NCI-H69 (cell line): ENCODE measurements at places on chromosomes 3 and 15.
A peak's percentile ranks its signal among the peaks of the same experiment; 100 is the strongest.

DNA sequence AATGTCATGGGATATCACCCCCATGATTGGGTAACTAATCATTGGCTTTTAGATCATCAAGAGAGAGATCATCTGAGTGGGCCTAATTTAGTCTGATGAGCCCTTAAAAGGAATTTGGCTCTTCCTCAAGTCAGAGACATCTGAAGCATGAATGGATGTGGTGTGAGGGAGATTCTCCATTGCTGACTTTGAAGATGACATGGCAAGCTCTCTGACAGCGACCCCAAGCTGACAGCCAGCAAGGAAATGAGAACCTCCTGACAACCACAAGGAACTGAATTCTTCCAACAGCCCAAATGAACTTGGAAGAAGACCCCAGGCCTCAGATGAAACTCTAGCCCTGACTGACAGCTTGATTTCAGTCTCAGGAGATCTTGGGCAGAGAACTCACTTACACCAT lies 108.4 kb upstream of the SPATA12 start:
- no peak for DNase-seq

DNA sequence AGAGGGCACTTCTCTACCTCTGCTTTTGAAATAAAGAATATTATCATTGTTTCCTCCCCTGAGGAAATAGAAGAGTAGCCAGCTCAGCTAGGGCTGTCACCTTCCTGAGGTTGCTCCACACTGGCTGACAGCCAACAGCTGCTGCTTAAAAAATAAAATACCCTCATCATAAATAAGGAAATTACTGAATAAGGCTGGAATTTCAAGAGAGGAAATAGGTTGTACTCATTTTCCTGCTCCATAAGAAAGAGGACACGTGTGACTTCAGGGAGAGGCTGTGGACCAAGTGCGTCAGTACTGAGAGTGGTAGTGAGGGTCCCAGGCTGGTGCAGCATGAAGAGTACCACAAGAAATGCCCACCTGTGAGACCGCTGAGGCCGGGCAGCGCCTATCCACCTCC lies 8.1 kb upstream of the C2CD4B start:
- DNase-seq, result no peak

DNA sequence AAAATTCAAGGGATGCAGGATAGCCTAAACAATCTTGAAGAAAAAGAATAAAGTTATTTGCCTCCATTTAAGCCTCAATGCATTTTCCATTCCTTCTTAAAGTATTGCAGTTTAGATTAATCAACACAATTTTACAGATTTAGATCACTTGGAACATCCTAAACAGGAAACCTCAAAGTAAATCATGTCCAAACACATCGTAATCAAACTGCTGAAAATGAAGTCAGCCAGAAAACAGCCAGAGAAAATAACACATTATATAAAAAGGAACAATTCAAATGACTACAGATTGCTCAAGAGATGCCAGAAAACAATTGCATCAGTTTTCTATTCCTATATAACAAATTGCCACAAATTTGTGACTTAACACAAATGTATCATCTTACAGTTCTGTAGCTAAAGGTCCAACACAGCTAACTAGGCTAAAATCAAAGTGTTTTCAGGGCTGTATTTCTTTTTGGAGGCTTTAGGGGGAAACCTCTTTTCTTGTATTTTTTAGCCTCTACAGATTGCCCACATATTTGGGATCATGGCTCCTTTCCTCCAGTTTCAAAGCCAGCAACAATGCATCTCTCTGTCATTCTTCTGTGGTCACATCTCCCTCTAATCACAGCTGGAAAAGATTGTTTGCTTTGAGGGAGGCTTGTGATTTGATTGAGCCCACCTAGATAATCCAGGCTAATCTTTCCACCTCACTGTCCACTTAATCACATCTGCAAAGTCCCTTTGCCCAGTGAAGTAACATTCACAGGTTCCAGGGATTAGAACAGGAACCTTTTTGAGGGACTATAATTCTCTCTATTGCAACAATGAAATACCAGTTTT lies 543.3 kb upstream of the UBE2E2 start:
- DNase-seq, result no peak

- DNase-seq, result no peak
These were observed 154.6 kb downstream of the CHST2 start for GRCh38 chr3:143273975-143274690.

- peak; percentile 83 for DNase-seq
These were observed 5.5 kb downstream of the MELTF start for GRCh38 chr3:197023998-197024651.

GRCh38 chr3:17342119-17342518 lies 400.3 kb downstream of the TBC1D5 start:
- no peak for DNase-seq
